ENCODE measurements at places on chromosomes 6 and 20.

- DNase-seq = no peak
Measured at GRCh38 chr6:20447157-20447556, 45.5 kb downstream of the E2F3 start.

- no peak for DNase-seq
Measured at GRCh38 chr20:53622247-53623133, 28.9 kb upstream of the ZNF217 start.

GRCh38 chr6:120354452-120355098 is 979.7 kb downstream of the TBC1D32 start:
- DNase-seq = no peak

DNA sequence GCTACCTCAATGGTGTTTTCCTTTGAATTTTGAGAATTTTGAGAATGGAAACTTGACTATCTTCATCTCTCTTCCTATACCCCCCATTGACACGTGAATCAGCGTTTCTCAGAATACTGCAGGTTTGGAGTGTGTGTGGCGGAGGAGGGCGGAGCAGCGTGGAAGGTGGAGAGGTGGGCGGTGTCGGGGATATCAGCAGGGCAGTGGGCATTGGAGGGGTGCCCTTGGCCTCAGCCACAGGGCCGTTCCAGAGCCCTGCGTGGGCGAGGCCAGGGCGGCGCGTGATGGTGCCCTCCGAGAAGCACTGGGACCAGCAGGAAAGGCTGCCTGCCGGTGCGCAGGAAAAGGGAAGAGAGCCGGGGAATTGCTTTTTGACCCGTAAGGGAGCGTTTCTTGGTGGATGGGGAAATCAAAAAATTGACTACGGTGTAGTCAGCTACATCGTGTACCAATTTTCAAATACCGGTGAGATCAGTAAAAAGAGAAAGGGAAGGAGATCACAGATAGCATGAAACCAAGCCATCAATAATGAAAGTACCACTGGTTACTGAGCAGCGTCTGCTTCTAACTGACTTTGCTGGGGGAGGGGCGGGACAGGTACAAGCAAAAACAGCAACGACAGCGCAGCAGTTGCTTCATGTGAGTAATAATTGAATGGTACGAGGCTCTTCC is 82.7 kb upstream of the DUSP22 start:
- peak; percentile 56 for DNase-seq

DNA sequence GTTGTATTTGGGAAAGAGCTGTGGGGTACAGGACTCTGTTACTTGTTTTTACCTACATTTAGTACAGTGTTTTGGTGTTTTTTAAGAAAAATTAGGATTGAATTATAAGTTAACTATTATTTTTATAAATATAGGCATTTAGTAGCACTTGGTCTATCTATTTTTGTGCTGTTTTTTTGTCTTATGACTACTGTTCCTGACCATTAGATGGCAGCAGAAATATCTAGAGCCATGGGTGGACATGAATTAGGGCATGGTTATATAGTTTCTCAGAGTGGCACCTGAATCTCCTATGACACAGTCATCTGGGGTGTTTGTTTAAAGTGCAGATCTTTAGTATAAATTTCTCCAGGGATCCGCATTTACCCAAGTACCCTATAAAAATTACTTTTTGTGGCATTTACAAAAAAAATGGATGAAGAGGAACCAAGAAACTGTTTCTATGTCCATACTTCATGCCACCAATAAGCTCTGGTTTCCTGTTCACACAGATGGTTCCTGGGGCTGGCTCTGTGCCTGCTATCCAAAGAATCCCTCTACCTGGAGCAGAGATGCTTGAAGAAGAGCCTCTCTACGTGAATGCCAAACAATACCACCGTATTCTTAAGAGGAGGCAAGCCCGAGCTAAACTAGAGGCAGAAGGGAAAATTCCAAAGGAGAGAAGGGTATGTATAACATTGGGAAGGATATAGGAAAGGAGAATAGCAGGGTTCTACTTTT is 19.8 kb downstream of the NFYA start:
- no peak for DNase-seq

GRCh38 chr20:11993886-11994461 is 76.3 kb downstream of the BTBD3 start:
- no peak for DNase-seq

DNA sequence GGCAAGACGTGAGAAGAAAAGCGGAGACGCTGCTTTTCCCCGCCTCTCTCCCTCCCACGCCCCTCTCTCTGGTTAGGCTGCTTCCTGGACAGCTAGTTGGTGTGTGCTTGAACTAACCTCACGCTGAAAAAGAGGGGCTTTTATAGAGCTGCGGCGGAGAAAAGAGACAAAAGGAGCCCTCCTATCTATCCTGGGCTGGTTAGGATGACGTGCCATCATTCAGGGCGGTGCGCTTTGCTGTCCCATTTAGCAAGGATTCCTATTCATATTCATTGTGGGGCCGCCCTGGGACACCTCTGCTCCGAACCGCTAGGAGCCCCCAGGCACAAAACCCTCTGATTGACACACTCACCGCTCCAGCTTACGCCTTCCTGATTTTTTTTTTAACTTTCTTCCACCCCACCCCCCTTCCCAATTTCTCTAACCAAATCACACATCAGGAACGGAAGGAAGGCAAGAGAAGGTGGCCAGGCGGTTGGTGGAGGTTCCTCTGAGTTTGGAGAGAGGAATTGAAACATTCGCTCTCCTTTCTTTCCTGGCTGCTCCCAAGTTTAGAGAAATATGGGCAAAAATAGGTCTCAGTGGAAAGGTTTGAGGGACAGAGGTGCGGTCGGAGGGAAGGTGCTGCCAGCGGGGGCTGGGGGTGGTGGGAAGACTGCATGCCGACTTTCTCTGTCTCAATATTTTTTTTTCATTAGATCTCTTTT is at the start of gene OLIG3:
TSS of gene OLIG3 (minus strand) at position 114 of the 707 bp plus-strand sequence. CDS start 224 bp downstream, outside the sequence.
- no peak for DNase-seq

GRCh38 chr20:39904476-39905112 is 784.4 kb downstream of the MAFB start:
- no peak for DNase-seq

GRCh38 chr6:39402239-39402751 is 79.8 kb upstream of the KCNK16 start:
- DNase-seq = no peak

DNA sequence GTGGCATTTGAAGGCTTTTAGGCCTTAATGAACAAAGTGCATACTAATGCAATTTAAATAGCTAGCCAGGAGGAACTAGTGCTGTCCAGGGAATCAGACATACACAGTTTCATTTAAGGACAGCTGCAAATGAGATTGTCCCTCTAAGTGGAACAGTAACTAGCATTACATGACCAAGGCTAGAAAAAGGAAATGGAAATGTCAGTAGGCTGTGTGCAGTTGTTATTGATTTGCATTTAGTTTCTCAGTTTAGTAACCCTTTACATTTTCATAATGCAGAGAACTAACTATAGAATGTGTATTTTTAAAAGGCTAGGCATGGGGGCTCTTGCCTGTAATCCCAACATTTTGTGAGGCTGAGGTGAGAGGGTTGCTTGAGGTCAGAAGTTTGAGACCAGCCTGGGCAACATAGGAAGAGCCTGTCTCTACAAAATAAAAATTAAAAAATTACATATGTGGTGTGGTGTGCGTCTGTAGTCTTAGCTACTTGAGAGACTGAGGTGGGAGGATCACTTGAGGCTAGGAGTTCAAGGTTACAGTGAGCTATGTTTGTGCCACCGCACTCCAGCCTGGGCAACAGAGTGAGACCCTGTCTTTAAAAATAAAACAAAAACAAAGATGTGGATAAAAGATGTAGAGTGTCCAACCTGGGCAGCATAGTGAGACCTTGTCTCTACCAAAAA is 468.0 kb downstream of the UTRN start:
- no peak for DNase-seq

- DNase-seq = no peak
Measured at GRCh38 chr6:117477988-117478852, 4.3 kb upstream of the DCBLD1 start.

GRCh38 chr20:31707994-31708735 is 14.5 kb downstream of the BCL2L1 start:
- DNase-seq = no peak

GRCh38 chr20:38827770-38828281 is 22.3 kb downstream of the PPP1R16B start:
- DNase-seq = no peak

- DNase-seq = no peak
Measured at GRCh38 chr20:38126932-38127621, 38.0 kb downstream of the TGM2 start.

GRCh38 chr20:2421247-2421646 is 40.5 kb downstream of the TGM6 start:
- no peak for DNase-seq

- peak; percentile 9 for DNase-seq
Measured at GRCh38 chr6:46220352-46221221, 49.8 kb upstream of the ENPP5 start.

GRCh38 chr20:50308513-50309279 is 118.1 kb downstream of the CEBPB start:
- no peak for DNase-seq

DNA sequence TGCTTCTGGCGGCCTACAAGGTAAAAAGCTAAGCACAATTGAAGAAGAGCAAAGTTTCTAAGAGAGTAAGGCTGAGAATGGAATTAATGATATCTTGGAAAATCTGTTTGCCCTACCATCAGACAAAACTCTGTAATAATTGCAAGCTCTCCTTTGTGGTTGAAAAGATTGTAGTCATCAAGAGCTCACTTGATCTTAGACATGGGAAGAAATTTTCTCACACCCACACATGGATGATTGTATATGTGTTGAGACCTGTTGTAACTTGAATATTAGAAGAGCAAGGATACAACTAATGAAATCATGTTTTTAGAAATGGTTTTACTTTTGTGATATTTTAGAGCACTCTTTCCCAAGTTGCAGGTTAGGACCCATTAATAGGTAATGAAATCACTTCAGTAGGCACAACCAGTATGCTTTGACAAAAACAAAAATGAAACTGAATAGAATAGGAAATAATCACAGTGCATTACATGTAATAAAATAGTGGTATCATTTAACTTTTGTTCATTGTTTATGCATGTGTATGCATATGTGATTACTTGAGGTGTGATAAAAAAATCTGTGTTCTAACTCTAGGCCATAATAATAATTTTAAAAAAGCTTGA is 14.0 kb downstream of the DCBLD1 start:
- DNase-seq = no peak

DNA sequence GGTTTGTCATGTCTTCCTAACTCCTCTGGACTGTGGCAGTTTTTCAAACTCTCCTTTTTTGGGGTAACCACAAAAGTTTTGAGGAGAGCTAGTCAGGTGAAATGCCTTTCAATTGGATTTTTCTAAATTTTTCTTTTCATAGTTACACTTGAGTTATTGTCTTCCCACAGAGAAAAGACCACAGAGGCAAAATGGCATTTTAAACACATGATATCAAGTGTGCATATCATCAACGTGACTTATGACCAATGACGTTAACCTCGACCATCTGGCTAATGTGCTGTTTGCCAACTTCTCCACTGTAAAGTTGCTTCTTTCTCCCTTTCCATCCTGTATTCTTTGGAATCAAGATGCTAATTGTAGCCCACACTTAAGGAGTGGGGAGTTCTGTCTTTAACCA is 41.3 kb upstream of the SNAP25 start:
- DNase-seq = no peak

- DNase-seq = no peak
Measured at GRCh38 chr6:108408861-108409260, 114.0 kb downstream of the AFG1L start.

GRCh38 chr6:45702849-45703739 is 312.6 kb downstream of the CLIC5 start:
- DNase-seq = no peak

GRCh38 chr6:104633125-104633524 is 226.6 kb downstream of the HACE1 start:
- no peak for DNase-seq

DNA sequence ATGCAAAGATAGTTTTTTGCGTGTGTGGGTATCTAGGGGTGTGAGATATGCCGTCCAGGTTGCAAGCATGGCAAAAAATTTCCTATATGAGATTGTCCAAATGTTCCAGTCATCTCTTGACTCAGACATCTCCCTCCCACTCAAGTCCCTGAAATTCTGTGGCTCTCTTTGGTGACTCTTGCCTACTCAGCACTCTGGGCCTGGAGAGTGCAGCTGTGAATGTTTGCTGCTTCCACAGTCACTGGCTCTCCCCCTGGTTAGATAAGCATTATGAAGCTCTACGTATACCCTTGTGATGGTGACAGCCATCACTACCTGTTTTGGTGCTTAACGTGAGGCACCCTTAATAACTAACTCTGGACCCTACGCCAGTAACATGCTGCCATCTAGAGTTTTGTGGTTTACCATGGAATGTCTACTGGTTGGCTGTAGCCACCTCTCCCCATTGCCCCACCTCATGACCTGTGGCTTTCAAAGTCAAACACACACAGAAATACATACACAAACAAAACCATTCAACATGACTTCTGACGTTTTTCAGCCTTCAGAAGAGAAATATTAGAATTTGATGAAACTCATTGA is 621.9 kb upstream of the CITED2 start:
- DNase-seq = no peak

DNA sequence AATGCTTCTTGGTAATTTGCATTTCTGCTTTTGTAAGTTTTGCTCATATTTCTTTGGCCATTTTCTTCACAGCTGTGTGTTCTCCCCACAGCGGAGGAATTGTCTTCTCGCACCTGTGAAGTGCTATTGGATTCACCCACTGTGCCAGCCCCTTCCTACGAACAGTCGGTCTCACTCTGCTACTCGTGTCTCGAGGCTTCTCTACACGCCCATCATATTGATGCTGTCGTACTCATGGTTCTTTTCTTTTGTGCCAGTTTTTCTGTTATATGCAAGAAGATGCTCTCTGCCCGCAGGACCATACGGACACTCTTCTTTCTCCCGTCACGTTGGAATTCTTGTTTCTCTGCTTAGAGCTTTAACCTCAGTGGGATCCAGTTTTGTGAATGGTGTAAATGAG is 200.3 kb downstream of the DLL1 start:
- DNase-seq = no peak

DNA sequence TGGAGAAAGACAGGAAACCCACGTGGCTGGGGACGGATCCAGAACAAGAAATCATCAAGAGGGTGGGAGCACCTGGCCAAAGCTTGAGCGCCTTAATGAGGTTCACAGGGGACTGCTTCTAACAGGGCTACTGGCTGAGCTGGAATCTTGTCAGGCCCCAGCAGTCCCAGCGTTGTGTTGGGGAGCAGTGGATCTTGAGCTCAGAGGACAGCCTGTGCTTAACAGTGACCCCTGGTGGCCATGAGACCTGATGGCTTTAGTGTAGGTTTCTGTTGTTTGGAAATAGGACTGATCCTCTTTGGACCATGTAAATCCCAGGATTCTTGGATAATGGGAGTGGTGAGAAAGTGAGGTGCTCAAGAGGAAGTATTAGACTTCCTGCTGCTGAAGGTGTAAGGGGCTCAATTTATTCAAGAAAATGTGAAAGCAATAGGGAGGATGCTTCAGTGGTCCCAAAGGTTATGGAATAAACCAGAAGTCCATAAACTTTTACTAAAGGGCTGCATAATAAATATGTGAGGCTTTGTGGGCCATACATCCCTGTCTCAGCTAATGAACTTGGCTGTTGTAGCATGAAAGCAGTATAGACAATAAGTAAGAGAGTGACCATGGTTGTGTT is 216.2 kb downstream of the NFATC2 start:
- peak; percentile 68 for DNase-seq

GRCh38 chr6:129486327-129486726 is 223.7 kb downstream of the ARHGAP18 start:
- no peak for DNase-seq

Data from stimulated activated CD4-positive, alpha-beta T cell treated with anti-CD3 and anti-CD28 coated beads, Interleukin-12 subunit alpha, Interleukin-12 subunit beta, amount 100 ng/mL, for 48 hours (primary cell).